Activated CD4-positive, alpha-beta T cell treated with anti-CD3 and anti-CD28 coated beads, Interleukin-2, amount 10 ng/mL, durations not matched to agents 24 days and 14 days (primary cell): ENCODE measurements at places on chromosomes 5 and 9. TPM values are rescaled to one million over a fixed set of nuclear protein-coding genes. Genes with fewer than 3 reads are reported as not detected.

- no peak overlapping the region for H3K27ac ChIP-seq
- H3K4me3 ChIP-seq, result no peak overlapping the region
- H3K27me3 ChIP-seq, result peaks cover 3% of the 10 kb centered on the region
- no peaks in the 10 kb centered on the region for H3K36me3 ChIP-seq
- no peak for DNase-seq
These were observed 471.9 kb upstream of the DAB2 start for GRCh38 chr5:39896706-39897105.

DNA sequence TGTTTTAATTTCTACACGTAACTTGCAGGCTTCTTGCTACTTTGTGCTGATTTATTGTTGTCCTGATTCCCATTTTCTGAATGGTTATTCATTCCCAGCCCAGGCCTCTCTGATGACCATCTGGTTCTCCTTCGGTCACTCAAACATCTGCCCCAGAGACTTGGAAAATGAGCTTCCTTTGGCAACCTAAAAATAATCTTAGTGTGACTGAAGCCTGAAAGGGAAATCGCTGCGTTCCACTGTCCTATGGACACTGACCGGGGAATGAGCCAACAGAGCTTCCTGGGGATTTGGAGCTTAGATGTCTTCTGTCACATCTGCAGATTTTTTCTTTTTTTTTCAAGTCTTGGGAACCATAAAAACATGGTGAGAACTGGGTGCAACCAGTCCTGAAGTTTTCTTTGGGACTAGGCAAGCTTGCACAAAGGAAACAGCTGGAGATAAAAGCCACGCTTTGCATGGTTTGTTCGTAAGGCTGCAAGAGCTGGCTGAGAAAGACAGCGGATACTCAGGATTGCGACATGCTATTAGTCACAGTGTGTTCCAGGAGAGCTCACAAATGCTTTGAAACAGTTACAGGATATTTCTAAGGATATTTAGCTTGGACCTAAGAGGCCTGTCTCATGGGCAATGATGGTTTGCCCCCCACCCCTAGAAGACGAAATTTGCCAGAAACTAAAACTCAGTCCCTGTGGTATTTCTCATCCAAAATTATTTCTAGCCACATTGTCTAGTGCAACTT is 146.2 kb downstream of the GOLPH3 start:
- DNase-seq, result no peak
- H3K4me1 ChIP-seq, result peaks cover 4% of the 10 kb centered on the region
- H3K36me3 ChIP-seq, result no peaks in the 10 kb centered on the region
- no peak overlapping the region for H3K27ac ChIP-seq
- no peak overlapping the region for H3K4me3 ChIP-seq

DNA sequence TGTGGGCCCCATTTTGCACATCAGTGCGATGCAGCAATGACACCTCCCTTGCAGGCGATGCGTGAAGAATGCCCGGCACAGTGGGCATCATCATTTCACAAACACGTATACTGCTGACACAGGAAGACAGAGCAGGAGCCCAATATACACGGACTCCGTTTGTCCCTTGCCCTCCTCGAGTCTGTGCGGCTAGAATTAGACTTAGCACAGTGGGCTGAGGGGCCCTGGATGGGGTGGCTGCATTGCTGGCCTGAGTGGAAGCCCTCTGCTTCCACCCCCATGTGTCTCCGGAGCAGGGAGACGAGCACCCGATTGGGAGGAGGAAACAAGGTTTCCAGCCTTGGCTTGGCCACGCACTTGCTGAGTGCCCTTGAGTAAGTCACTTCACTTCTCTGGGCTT is 40.8 kb downstream of the GSN start:
- no peak overlapping the region for H3K27ac ChIP-seq
- no peak for DNase-seq
- no peaks in the 10 kb centered on the region for H3K36me3 ChIP-seq
- no peak overlapping the region for H3K4me3 ChIP-seq

DNA sequence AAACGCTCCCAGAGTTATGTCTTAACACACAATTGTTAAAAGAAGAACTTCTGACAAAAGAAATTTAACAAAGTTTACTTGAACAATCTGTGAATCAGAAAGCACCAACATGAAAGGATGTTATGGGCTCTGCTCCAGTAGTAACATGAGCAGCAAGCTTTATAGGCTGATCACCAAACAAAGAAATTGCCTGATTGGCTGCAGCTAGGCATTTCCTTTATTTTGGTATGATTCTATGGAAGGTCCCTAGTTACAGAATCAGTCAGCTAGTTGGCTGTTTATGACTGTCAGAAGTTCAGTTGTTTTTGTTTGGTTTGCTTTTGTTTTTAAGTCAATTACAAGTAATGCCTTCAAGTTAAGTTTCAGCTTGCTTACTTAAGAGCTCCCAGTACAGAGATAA is 102.4 kb upstream of the SMC2 start:
- peaks cover 4% of the 10 kb centered on the region for H3K4me1 ChIP-seq
- H3K27me3 ChIP-seq, result no peaks in the 10 kb centered on the region
- H3K36me3 ChIP-seq, result no peaks in the 10 kb centered on the region
- H3K4me3 ChIP-seq, result peak overlapping the region; percentile 2
- DNase-seq, result peak; percentile 61
- peak overlapping the region; percentile 65 for H3K27ac ChIP-seq

GRCh38 chr9:87537625-87538024 is 40.0 kb downstream of the DAPK1 start:
- H3K4me1 ChIP-seq, result peaks cover 5% of the 10 kb centered on the region
- no peaks in the 10 kb centered on the region for H3K27me3 ChIP-seq
- no peak for DNase-seq
- no peak overlapping the region for H3K4me3 ChIP-seq

GRCh38 chr5:148922606-148923005 is 96.2 kb downstream of the ADRB2 start:
- no peak for DNase-seq
- H3K27me3 ChIP-seq, result peaks cover 20% of the 10 kb centered on the region
- H3K4me3 ChIP-seq, result no peak overlapping the region
- H3K4me1 ChIP-seq, result no peaks in the 10 kb centered on the region
- H3K36me3 ChIP-seq, result no peaks in the 10 kb centered on the region

- no peak overlapping the region for H3K4me3 ChIP-seq
- no peak overlapping the region for H3K27ac ChIP-seq
- no peak for DNase-seq
- no peaks in the 10 kb centered on the region for H3K36me3 ChIP-seq
- H3K4me1 ChIP-seq, result peaks cover 7% of the 10 kb centered on the region
- H3K27me3 ChIP-seq, result peaks cover 2% of the 10 kb centered on the region
These were observed 481.3 kb downstream of the CCDC171 start for GRCh38 chr9:16033921-16034691.

GRCh38 chr5:171447226-171447625 is 27.8 kb downstream of the FGF18 start:
- peaks cover 2% of the 10 kb centered on the region for H3K4me1 ChIP-seq
- no peak for DNase-seq
- H3K4me3 ChIP-seq, result no peak overlapping the region

DNA sequence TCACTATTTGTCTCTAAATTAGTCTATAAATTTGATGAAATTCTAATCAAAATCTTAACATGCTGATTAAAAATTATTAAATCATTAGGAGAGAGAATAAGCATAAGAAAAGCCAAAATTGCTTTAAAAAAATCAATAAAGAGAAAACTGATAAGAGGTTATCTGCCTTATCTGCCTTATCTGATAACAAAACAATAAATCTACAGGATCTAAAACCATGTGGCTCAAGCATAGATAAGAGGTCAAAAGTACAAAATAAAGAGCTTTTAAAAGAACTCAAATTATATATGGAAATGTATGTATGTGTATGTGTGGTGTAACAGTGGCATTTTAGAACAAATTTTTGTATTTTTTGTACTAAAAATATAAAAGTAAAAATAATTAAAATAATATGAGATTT is 18.6 kb downstream of the TRIM14 start:
- peaks cover 70% of the 10 kb centered on the region for H3K4me1 ChIP-seq
- peak overlapping the region; percentile 89 for H3K27ac ChIP-seq
- DNase-seq, result no peak

The BTNL8 gene
- 0.21 TPM in 1 of 2 replicates, not detected in the other for total RNA-seq

The PCDHB12 gene
- total RNA-seq, result not detected in 2 replicates

The GFPT2 gene
- total RNA-seq, result 0.42 TPM in 1 of 2 replicates, not detected in the other

The TAF11L10 gene
- total RNA-seq, result not detected in 2 replicates

The SHROOM1 gene
- 5.3 and 7.4 TPM in 2 replicates for total RNA-seq

The PNPLA7 gene
- 1.2 and 1.7 TPM in 2 replicates for total RNA-seq
